ENCODE measurements at places on chromosomes 6 and 20. TPM values are rescaled to one million over a fixed set of nuclear protein-coding genes. Genes with fewer than 3 reads are reported as not detected.

The FOXS1 gene
- 0.25 TPM for total RNA-seq

The ZNF335 gene
- total RNA-seq, result 5.9 TPM

The ZSCAN23 gene
- total RNA-seq, result not detected

The TSBP1 gene
- not detected for total RNA-seq

The PGC gene
- total RNA-seq, result 0.14 TPM

The BMP5 gene
- total RNA-seq, result 0.01 TPM

The NXT1 gene
- total RNA-seq, result 58.6 TPM

The CALHM5 gene
- total RNA-seq, result 0.06 TPM

The RUNX2 gene
- total RNA-seq, result 1.9 TPM

The ENPP5 gene
- not detected for total RNA-seq

The CCN5 gene
- total RNA-seq, result 34.3 TPM

The PDE10A gene
- total RNA-seq, result 27.4 TPM

The ID4 gene
- 0.80 TPM for total RNA-seq

The VSTM2L gene
- 19.8 TPM for total RNA-seq

The CYP39A1 gene
- not detected for total RNA-seq

The ACTR5 gene
- 9.1 TPM for total RNA-seq

The RIPOR2 gene
- total RNA-seq, result 0.69 TPM

The CHMP4B gene
- 150 TPM for total RNA-seq

The OSER1 gene
- total RNA-seq, result 51.5 TPM

The HLA-DOA gene
- total RNA-seq, result 0.09 TPM

The IDH3B gene
- 131 TPM for total RNA-seq

The CRYBG1 gene
- total RNA-seq, result 0.82 TPM

The ANGPT4 gene
- 0.04 TPM for total RNA-seq

The ARMH2 gene
- total RNA-seq, result not detected

The BPI gene
- not detected for total RNA-seq

The PLEKHG1 gene
- 0.71 TPM for total RNA-seq

The RSPH3 gene
- 5.9 TPM for total RNA-seq

The SOBP gene
- 1.0 TPM for total RNA-seq

The SNAP91 gene
- total RNA-seq, result 0.30 TPM

The LGSN gene
- 1.9 TPM for total RNA-seq

The NKX2-4 gene
- total RNA-seq, result not detected

The MAFB gene
- total RNA-seq, result 0.28 TPM

Data from A549 treated with dexamethasone at 1 μM for 4 hours (cell line).